ENCODE measurements at places on chromosomes 12 and 14.

DNA sequence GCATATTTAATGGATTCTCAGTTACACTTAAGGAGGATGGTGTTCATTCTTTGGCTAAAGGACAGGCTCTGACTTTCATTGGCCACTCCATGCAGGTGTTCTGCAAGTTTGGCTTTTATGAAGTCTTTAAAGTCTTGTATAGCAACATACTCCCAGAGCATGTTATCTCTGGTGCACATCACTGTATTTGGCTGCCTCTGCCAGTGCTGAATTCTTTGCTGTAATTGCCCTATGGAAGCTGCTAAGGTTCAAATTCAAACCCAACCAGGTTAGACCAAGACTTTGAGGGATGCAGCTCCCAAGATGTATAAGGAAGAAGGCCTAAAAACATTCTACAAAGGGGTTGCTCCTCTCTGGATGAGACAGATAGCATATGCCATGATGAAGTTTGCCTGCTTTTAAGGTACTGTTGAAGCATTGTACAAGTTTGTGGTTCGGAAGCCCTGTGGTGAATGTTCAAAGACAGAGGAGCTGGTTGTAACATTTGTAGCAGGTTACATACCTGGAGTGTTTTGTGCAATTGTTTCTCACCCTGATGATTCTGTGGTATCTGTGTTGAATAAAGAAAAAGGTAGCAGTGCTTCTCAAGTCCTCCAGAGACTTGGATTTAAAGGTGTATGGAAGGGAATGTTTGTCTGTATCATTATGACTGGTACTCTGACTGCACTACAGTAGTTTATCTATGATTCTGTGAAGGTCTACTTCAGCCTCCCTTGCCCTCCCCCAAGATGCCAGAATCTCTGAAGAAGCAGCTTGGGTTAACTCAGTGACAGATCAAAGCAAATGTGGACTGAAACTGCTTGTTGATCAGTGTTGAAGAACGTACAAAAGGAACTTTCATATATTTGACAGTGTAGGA lies 19.4 kb downstream of the TMEM116 start:
- DNase-seq: no peak

DNA sequence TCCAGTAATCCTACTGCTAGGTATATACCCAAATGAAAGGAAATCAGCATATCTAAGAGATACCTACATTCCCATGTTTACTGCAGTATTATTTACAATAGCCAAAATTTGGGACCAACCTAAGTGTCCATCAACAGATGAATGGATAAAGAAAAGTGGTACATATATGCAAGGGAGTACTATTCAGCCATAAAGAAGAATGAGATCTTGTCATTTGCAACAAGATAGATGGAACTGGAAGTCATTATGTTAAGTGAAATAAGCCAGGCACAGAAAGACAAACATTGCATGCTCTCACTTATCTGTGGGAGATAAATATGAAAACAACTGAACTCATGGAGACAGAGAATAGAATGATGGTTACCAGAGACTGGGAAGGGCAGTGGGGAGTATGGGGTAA lies 109.5 kb downstream of the INSM2 start:
- no peak for DNase-seq

- peak; percentile 40 for DNase-seq
Measured at GRCh38 chr12:107891967-107892366, 117.5 kb downstream of the ASCL4 start.

- DNase-seq: no peak
Measured at GRCh38 chr14:72057701-72058285, 125.6 kb downstream of the RGS6 start.

DNA sequence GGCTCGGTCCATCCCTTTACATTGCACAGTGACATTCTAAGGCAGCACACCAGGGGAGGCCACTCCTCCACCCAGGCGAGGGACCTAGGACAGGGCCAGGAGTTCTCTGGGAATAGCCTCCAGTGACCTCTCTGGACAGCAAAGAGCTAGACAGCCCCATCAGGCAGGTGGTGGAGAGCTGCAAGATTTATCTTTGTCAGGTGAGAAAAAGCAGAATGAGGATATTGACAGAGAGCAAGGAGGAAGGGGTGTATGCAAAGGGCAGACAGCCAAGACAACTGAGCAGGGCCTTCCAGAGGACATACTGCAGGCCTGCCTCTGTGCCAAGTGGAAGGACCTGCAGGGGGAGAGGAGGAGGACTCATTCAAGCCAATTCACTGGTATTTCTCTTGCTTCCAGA lies 112.4 kb upstream of the MAX start:
- DNase-seq: peak; percentile 45

- no peak for DNase-seq
Measured at GRCh38 chr12:130879212-130879686, 7.4 kb downstream of the RAN start.

DNA sequence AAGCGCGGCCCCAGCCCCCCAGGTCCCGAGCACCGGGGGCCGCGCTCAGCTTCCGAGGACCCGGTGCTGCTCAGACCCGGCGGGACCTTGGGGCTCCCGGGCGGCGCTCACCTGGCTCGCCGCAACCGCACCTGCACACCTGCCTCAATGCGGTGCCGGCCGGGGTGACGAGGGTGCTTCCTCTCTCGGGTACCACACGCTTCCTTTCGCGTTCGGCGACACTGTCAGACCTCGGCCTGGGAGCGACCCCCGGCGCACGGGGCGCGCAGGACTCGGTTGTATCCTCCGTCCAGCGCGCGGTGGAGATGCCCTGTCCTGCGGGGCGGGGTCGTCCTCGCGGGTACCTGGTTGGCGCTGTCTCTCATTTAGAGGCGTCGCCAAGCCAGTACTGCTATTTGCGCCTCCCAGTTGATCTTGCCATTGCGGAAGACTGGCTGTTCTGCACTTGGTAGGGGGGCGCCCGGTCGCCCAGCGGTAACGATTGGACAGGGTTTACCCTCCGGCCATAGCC lies 718 bp downstream of the PACS2 start:
- DNase-seq: no peak

DNA sequence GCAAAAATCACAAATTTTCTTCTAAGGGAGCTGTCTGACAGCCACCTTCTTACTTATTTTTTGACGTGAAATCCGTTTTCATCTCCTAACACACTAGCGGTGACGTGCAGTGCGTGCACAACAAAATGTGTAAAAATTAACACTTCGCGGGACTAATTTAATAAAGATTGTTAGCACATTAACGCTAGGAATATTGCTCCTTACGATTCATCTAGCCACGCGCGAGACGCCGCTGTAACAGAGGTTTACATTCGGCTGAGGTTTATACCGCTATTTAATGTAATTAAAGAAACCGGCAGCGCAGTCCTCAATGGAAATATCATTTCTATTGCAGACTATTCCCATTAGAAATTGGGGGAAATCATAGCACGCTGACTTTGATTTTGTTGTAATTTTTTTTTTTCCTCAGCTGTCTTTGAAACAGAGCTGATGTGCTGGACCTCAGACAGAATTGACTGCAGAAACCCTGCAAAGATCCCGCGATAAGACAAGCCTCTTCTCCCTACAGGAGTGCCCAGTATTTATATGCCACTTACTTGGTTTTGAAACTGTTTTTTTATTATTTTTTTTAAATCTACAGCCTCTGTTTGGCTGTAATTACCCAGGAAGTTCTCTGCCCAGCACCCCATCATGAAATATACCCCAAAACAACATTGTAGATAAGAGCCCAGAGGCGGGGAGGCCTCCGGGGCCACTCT lies 31.2 kb downstream of the BCL11B start:
- DNase-seq: no peak

Measured in testis (tissue), 5 donors.